Suppressor macrophage treated with lipopolysaccharide for 1 hour (primary cell): ENCODE measurements at places on chromosomes 5 and 9.

GRCh38 chr9:97301974-97302373, 5.5 kb upstream of the CCDC180 start:
- DNase-seq, result no peak

- DNase-seq, result peak; percentile 96
Measured at GRCh38 chr5:140633021-140633471, at the start of gene CD14. Gene CD14, minus strand, starts transcription at chr5:140633175. Its CDS starts 104 bp downstream, at chr5:140633071.

- no peak for DNase-seq
Measured at GRCh38 chr5:42620579-42621216, 135.9 kb upstream of the CCDC152 start.

- no peak for DNase-seq
Measured at GRCh38 chr5:72125941-72126620, 18.8 kb downstream of the MAP1B start.

GRCh38 chr5:87916320-87916719, 352.3 kb downstream of the TMEM161B start:
- DNase-seq, result no peak

DNA sequence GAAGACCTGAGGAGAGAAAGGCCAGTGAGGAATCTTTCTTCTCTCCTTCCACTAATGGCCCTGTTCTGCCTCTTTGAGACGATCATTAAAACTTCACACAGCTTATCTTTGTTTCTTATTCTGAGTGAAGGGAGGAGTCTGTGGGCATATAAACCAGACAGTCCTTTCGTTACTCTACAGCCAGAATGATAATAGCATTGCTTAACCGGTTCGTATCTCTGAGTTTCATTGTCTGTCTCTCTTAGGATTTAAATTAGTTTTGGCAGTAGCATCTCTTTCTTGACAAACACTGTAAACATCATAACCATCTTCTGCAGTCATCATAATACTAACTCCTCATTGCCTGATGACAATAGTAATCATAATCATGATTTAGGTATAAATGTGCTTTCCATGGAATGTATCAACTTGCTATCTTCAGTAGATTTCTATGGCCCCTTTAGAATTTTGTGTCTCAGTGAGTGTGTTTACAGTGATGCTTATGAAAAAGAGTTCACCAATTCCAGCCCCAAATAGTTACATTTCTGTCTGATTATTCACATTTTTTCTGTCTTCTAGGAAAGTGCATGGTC, 618.8 kb upstream of the KLF4 start:
- DNase-seq, result no peak

DNA sequence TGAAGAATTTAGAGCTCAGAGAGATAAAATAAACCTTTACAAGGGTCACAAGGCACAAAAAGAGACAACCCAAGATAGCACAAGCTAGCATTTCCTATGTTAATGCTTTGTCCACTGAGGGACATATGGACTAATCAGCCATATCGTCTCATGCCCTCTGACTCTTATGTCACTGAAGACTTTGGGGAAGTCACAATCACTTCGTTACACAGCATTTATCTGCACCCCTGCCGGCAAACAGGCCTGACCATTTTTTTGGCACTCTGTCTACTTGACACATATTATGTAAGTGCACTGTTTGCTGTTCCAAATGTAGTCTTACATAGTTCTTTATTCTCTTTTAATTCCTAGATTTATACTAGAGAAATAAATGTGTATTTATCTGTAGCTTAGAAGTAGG, 13.9 kb upstream of the BNC2 start:
- DNase-seq, result peak; percentile 72

DNA sequence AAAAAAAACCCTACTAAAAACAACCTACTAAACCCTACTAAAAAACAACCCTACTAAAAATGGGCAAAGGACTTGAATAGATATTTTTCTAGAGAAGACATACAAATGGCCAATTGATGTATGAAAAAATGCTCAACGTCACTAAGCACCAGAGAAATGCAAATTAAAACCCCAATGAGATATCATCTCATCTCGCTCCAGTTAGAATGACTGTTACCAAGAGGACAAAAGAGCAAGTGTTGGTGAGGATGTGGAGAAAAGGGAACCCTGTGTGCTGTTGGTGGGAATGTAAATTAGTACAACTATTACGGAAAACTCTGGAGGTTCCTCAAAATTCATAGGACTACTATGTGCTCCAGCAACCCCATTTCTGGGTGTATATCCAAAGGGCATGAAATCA, 10.8 kb downstream of the SDHA start:
- no peak for DNase-seq

DNA sequence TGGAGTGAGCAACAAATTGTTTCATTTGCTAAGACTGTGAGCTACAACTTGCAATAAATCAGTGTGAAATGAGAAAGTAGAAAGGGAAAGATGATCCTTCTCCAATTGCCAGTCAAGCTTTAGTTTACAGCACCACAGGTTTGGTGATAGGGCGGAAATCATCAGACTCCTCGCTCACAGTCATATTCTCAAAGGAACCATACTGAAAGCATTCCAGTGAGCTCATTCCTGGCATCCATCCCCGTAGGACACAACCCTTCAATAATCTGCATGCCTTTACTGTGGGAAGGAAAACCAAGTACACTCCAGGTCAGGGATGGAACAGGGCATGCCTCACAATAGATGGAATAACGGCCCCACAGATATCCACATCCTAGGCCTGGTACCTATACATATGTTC, 80.7 kb downstream of the FSTL4 start:
- DNase-seq, result no peak

- DNase-seq, result no peak
Measured at GRCh38 chr5:37496902-37497445, 117.9 kb downstream of the WDR70 start.

DNA sequence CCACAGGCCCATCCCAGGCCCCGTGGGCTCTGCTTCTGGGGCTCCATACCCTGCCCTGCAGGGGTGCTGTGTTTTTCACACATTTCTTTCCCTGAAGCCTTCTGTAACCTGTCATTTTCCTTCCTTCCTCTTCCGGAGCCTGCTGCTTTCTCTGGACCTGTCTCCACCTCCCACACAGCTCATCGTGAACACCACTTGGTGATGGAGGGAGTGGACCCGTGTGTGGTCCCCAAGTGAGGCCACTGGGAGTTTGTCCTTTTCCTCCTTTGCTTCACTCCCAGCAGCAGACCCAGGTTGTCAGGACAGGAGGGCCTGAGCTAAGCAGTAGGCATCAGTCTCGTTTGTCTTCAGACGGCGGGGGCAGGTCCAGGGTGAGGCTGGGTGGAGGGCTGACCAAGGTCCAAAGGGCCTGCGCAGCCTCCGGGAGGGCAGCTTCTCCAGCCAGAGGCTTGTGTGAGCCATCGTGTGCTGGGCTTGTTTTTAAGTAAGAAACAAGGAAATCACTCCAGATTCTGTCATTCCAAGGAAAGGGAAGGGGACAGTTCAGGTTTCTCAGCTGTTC, 5.8 kb upstream of the POMT1 start:
- no peak for DNase-seq

GRCh38 chr5:54897001-54897400, 88.4 kb downstream of the ESM1 start:
- DNase-seq, result no peak

DNA sequence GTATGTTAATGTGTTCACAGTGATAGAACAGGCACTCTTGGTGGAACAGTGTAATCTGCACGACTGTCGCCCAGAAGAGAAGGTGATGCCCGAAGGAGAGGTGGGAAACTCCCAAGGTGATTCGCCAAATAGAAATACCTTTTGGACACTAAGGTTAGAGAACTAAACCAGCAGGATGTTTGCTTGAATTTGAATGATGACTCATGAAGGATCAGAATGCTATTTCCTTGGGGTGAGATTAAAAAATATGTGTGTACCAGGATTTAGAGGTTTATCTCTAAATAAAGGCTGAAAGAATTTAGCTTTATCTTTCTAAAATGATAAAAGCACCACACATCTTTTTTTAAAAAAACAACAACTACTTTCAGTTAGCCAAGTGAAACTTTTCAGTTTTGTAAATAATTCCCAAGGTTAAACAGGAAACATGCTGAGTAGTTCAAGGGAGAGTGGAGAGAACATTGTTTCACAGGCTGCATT, 297.4 kb upstream of the TAS2R1 start:
- DNase-seq, result no peak

DNA sequence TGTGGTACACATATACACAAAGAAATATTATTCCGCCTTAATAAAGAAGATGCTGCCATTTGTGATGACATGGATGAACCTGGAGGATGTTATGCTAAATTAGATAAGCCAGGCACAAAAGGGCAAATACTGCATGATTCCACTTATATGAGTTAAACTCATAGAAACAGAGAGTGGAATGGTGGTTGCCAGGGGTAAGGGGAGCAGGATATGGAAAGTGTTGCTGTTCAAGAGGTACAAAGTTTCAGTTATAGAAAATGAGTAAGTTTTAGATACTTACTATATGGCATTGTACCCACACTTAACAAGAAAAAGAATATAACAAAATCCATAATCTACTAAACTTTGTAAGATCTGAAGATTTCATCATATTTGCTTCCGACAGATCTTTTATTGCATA, 252.2 kb downstream of the SYK start:
- no peak for DNase-seq

GRCh38 chr5:181259974-181260719, 796 bp downstream of the TRIM52 start:
- DNase-seq, result no peak

DNA sequence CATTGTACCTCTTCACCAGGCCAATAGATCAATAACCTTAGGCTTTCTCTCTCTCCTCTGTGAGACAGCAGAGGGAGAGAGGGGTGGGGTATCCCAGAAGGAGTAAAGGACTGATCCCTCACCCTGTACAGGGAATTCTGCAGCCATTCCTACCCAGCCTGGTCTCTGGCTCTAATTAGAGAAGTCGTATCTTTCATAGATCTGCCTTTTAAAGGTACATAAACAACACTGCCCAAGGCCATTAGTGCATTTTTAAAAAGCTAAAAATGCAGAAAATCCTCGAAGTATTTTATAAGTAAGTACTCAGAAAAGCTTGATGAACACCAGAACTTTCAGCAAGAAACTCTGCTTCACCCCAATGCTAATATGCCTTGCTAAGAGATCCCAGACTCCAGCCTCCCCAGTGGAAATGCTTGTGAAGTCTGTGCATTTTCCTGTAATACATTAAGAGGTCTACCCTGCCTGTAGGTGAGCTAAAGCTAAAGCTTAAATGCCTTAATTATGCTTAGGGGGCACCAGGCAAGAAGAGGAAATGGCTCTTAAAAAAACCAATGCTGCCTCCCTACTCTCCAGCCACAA, 200.0 kb upstream of the ANKRD55 start:
- no peak for DNase-seq

DNA sequence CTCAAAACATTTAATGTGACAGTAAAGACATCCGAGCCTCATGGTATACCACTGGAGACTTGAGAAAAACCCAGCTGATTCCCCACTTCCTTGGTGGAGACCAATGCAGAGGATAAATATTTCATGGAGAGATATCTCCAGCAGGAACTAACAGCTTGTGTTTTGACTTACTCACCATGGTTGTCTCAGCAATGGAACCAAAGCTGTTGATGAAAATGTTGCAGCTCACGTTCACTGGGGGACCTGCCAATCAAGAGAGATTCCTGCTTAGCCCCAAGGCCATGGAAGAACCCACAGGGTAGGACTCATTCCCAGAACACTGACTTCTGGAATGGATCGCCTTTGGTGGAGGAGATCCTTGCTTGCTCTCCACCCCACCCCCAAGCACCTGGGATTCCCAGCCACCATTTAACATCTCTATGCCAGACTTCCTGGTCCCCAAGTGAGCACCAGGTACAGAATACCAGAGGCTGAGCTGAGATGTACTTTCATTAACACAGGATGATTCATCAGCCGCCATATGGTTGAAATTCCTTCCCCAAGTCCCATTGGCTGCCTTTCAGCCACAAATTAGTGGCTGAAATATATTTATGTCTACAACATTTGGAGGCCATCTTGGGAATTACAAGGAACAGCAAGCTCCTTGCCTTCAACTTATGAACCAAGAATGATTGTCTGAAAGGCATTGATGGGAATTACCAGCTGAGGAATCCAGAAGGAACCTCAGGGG, 37.9 kb downstream of the GLRA1 start:
- DNase-seq, result no peak

DNA sequence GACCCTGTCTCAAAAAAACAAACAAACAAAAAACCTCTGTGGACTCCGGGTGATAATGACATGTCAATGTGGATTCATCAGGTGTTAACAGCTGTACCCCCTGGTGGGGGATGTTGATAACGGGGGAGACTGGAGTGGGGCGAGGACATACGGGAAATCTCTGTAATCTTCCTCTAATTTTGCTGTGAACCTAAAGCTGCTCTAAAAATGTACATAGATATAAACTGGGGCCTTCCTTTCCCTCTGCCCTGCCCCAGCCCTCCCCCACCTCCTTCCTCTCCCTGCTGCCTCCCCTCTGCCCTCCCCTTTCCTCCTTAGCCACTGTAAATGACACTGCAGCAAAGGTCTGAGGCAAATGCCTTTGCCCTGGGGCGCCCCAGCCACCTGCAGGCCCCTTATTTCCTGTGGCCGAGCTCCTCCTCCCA, 1.4 kb upstream of the CEL start:
- DNase-seq, result no peak

GRCh38 chr5:55988979-55989638, 5.7 kb downstream of the IL6ST start:
- no peak for DNase-seq

DNA sequence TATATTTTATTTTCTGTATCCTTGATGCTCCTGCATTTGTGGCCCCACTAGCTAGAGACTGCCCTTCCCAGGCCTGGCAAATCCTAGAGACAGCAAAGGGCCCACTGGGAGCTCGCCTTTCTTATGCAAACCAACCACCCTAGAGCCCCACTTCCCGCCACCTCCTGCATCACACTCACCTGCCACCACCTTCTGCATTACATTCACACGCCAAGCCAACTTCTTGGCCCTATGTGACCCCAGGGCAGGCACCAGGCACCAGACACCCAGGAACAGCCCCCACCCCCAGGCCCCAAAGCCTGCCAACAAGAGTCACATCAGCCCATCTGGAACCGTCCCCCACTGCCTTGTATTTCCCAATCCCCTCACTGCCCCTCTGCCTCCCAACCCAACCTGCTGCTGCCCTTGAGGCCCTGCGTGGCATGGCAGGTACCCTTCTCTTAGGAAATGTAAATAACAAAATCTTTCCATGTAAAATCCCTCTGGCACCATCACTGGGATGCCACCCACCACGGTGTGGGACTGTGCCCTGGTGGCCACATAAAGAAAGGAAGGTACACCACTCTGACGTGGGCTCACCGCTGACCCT, 22.0 kb downstream of the ROR2 start:
- no peak for DNase-seq

DNA sequence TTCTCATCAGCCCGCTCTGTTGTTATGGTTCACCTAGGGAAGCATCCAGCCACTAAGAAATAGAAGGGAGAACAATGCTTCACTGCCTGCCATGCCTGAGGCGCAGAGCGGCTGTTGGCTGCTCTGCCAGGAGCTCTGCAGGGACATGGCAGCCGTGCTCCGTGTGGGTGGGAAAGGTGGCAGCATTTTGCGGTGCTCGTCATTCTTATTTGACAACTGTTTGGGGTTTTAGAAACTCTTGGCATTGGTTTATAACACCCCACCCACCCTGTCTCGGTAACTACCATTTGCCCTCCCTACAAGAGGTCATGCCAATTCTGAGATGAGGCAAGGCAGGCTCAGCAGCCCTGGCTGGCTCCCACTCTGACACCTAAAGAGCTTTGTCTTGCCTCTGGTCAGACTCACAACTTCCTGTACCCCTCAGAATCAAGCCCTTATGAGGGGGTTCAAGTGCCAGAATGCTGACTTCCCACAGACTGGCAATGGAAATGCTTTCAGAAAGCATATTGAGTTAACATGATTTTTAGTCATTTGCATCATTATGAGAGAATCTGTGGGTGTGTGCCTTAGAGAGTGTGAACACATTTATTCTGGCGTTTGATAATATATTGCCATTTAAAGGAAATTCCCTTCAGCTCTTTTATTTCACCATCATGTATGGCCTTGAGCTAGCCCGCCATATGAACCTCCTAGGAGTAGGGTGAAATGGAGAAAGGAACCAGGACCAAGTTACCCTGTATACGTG, 288.0 kb upstream of the ANKRD55 start:
- DNase-seq, result peak; percentile 28
